ENCODE measurements at places on chromosomes 11 and 22. TPM values are rescaled to one million over a fixed set of nuclear protein-coding genes. Genes with fewer than 3 reads are reported as not detected.
A peak's percentile ranks its signal among the peaks of the same experiment; 100 is the strongest.

DNA sequence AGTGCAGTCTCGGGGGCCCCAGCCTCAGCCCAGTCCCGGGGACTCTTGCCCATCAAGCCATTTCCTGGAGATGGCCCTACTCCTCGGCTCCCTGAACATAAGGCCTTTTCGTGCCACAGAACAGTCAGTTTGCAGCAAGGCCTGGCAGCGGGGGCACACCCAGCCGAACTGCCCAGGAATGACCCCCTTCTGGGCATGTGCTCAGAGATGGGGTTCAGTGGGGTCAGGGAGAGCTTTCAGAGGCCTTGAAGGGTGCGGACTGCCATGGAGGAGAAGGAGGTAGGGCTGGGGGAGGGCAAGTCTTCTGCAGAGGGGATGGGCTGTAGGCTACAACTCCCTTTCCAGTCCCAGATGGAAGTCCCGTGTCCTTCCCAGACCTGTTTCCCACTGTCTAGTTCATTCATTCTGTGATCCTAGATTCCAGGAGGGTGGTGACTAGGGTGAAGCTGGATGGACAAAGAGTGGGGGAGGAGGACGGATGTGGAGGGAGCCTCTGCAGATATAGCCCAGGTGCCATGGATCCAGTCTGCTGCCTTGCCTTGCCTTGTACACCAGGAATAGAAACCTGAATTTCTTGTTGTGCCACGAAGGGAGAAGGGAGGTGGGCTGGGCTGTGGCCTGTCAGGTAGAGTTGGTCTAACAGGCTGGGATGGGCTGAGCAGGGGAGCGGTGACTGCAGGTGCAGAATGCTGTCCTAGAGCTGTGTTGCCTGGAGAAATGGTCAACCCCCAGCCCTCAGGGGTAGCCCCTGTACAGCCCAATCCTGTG, 14.2 kb upstream of the OMP start:
- DNase-seq, result no peak

- DNase-seq, result no peak
Measured at GRCh38 chr22:37672920-37673455, 2.4 kb upstream of the LGALS1 start.

- peak; percentile 63 for DNase-seq
Measured at GRCh38 chr22:32700191-32700882, 101.2 kb upstream of the TIMP3 start.

DNA sequence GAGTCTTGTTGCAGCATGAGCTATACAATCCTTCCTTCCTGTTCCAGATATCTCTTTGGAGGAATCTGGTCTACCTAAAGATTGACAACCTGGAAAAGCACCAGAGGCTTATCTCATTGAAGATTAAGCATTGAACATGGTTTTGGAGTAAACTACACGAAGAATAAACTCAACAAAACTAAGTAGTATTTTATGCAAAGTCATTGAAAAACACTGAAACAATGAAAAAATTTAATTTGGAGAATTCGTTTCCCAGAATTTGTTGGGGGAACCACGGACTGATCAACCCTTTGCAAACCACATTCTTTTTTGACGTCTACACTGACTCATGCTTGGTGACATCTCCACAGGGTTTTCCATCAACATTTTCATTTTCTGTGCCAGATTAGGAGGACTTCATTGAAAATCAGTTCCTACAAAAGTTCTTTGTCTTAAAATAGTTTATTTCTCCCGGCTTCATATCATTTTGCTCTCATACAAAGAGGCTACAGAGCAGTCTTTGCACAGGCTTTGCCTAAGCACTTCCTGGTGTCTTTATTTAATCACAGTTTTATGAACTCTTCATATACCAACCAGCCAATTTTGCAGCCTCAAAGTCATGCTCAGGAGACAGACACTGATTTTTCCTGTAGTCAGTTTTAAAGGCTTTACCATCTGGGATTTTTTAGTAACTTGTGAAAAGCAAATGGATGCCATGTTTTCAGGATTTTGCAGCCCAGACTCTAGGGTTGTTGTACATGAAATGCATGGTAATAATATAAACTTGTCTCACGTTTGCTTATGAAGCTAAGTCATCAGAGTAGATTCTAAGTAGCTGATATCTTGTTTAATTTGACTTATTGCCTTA, 186.3 kb downstream of the C11orf91 start:
- no peak for DNase-seq

- DNase-seq, result no peak
Measured at GRCh38 chr11:133507185-133507584, 25.1 kb downstream of the OPCML start.

- no peak for DNase-seq
Measured at GRCh38 chr22:44200855-44201550, 20.3 kb downstream of the PARVG start.

GRCh38 chr11:48013269-48013901, 33.0 kb downstream of the PTPRJ start:
- DNase-seq, result no peak

OR8A1 gene
- polyA plus RNA-seq, result 0.37 TPM

CLCF1 gene
- polyA plus RNA-seq, result 3.6 TPM

VWCE gene
- polyA plus RNA-seq, result 4.9 TPM

RTN4RL2 gene
- 47.3 TPM for polyA plus RNA-seq

POLD3 gene
- polyA plus RNA-seq, result 13.6 TPM

DNA sequence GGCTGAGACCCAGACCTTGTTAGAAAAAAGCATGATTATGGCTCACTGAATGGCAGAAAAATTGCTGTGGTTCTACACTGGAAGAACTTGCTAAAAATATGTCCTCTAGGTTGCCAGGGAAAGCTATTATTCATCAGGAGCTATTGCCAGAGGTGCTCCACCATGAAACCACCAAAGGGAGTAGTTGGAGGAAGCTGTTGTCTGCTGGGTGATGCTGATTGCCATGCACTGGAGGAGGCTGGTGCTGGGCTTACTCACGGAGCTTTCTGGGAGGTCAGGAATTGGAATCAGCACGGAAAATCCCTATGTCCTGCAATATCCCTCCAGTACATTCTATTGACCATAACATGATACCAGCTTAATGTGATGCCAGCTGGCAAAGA, 199.6 kb upstream of the ZBED5 start:
- no peak for DNase-seq

OR8G1 gene
- polyA plus RNA-seq, result not detected

- no peak for DNase-seq
Measured at GRCh38 chr22:50673231-50674129, 857 bp downstream of the SHANK3 start.

DNA sequence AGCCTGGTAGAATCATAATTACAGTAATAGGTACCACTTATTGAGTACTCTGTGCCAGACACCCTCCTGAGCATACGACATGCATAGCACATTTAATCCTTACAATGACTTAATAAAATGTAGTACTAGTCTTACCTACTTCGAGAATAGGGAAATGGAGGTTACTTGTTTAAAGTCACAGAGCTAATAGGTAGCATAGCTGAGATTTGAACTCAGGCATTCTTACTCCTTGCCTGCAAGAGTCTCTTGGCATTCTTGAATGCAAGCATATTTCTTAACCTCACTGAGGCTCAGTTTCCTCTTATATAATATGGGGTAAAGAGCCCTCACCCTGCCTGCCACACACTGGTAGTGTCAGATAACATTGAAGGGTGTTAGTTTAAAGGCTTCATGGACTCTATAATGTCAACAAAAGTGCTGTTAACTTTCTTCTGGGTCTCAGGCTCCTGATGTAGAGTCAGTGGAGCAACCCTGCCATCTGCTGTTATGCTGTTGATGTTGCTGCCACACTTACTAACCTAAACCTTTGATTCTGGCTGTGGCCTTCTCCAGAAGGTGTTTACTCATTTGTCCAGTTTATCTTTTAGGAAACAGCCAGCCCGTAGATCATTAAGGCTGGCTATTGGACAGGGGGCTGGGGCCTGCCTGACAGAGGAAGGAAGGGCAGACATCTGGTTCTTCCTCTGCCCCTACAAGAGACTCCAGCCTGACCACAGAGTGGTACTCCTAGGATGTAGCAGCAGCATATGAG, 18.9 kb downstream of the LIMK2 start:
- no peak for DNase-seq

OR2D2 gene
- polyA plus RNA-seq, result not detected

- no peak for DNase-seq
Measured at GRCh38 chr22:39278040-39278439, 33.3 kb upstream of the PDGFB start.

GRCh38 chr11:85170184-85170583, 457.0 kb downstream of the DLG2 start:
- DNase-seq, result no peak

KLHDC7B gene
- polyA plus RNA-seq, result not detected

GRCh38 chr11:7571640-7572000, 57.8 kb downstream of the PPFIBP2 start:
- DNase-seq, result peak; percentile 76

- DNase-seq, result no peak
Measured at GRCh38 chr11:65781962-65782815, 1.4 kb upstream of the AP5B1 start.
